ENCODE measurements at places on chromosomes 12 and 14. TPM values are rescaled to one million over a fixed set of nuclear protein-coding genes. Genes with fewer than 3 reads are reported as not detected.

The EP400 gene
- total RNA-seq: 12.6 TPM

DNA sequence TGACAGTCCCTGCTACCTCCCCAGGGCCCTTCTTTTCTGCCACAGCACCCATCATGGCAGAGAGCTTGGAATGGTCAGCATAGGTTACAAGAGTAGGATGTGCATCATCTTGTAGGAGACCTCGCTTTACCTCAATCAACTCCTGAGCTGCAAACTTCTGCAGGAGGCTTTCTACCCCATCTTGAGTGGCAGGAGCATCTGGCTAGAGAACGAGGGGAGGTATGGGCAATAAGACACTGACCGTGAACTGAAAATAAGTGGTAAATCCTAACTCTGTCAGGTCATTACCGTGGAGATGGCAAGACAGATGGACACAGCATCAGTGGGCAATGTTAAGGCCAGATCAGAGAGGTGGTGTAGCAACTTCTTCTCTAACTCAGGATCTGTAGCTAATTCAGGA, 7.8 kb downstream of the METTL3 start:
- no peak for ATAC-seq

The PPFIA2 gene
- 25.2 TPM for total RNA-seq

DNA sequence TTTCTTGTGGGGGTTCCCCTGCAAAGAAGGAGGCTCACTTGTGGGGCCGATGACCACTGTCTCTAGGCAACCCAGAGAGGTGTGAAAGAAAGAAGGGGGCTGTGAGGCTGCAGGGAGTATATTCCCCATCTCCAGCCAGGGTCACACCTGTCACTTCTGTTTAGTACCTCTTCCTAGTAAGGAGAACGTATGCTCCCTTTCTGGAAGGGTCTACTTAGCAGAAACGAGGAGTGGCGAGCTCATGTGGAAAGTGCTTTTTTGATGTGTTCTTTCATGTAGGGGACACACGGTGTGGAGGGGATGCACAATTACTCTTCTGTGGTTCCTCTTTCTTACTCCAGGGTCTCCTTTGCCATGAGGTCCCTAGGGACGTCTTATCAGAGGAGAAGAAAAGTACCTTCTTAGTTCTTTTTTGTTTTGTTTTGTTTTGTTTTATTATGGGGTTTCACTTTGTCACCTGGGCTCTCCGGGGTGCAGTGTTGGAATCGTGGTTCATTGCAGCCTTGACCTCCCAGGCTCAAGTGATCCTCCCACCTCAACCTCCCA, 58.3 kb downstream of the PRKCH start:
- ATAC-seq: no peak

The DHRS2 gene
- total RNA-seq: not detected

The RASSF9 gene
- total RNA-seq: 1.6 TPM

The TTC6 gene
- 1.1 TPM for total RNA-seq

The GLIPR1L1 gene
- total RNA-seq: not detected

- ATAC-seq: no peak
Observed at GRCh38 chr12:20206410-20206809, 161.9 kb upstream of the PDE3A start.

DNA sequence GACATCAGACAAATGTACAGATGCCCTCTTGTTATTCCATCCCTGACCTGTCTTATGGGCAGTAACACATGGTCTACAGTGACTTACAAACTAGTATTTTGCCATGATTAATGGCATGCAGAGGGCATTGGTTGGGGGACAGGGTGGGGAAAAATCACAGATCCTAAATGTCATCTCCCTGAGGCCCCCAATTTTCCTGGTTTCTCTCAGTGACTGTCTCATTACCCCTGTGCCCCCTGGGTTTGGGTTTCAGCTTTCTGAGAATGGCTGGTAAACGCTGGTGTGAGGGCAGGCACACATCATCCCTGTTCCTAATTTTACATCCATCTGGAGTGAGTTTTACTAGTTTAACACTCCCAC, 10.1 kb downstream of the KRT76 start:
- ATAC-seq: no peak

The CACNA1C gene
- total RNA-seq: 35.5 TPM

DNA sequence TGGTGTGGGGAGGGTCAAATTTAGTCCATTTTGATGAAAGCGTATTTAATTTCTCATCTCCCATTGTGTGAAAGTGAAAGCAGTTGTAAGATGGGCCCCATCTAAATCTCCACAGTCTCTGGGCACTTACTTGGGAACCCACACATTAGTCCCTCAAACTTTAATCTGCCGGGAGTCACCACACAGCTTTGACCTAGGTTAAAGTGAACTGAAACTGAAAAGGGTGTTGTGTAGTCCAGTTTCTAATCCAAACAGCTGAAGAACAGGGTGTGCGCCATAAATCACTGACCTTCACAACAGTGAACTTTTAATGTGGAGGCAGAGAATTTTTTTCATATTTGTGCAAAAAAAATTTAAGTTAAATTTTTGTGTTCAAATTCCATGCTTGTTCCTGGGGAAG, 48.4 kb upstream of the PTPRO start:
- ATAC-seq: no peak

GRCh38 chr12:32145096-32145495, 38.4 kb downstream of the BICD1 start:
- ATAC-seq: no peak

GRCh38 chr14:100732766-100733100, 6.0 kb downstream of the DLK1 start:
- no peak for ATAC-seq

DNA sequence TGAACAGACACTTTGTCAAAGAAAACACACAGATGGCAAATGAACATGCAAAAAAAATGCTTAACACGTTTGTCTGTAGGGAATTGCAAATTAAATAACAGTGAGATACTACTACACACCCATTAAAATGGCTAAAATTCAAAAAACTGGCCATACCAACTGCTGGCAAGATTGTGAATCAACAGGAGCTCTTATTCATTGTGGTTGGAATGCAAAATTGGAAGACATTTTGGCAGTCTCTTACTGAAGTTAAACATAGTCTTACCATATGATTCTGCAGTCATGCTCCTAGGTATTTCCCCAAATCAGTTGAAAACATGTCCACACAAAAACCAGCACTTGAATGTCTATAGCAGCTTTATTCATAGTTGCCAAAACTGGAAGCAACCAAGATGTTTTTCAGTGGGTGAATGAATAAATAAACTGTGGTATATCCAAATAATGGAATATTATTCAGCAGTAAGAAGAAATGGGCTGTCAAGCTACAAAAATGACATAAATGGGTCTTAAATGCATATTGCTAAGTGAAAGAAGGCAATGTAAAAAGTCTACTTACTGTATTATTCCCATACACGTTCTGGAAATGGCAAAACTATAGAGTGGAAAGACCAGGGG, 91.4 kb downstream of the PLEKHA5 start:
- no peak for ATAC-seq

DNA sequence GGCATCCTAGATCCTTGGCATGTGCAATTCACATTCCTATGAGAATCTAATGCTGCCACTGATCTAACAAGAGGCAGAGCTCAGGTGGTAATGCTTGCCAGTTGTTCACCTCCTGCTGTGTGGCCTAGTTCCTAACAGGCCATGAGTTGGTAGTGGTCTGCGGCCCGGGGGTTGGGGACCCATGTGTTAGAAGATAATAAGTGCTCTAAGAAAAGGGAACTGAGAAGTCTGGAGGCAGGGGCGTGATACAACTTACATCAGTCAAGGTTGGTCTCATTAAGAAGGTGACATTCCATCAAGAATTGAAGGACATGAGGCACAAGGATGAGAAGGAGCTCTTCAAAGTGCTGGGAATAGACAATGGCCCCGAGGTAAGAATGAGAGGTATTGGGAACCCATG, 49.3 kb downstream of the OVCH1 start:
- no peak for ATAC-seq

The EXOC3L4 gene
- total RNA-seq: 0.45 TPM

GRCh38 chr12:24356240-24356804, 406.9 kb upstream of the SOX5 start:
- ATAC-seq: no peak

- no peak for ATAC-seq
Observed at GRCh38 chr12:69720750-69721149, 17.9 kb upstream of the RAB3IP start.

DNA sequence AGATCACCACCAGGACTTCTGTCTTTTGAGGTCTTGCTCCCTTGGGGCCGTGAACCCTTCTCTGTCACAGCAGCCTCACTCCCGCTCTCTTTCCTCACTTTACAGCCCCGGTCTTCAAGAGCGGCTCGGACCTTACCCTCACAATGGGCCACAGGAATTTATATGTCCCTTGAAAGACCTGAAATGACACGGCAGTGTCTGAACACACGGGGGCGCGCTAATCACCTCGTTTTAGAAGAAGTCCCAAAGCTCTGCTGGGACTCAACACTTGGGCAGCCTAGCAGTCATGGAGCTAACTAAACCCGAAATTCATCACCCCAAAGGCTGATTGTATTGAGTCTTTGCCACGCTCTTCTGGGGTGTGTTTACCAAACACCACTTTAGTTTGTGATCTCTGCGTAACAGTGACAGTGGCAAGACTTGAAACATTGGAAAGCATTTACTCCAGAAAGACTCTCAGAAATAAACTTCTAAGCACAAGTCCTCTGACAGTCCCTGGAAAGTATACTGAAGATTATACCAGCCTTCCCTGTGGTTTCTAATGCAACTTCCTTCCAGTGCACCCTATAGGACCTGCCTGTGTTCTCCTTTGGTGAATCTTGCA, 29.0 kb downstream of the SERPINA11 start:
- peak; percentile 13 for ATAC-seq

GRCh38 chr12:70154087-70154638, 89.1 kb upstream of the CNOT2 start:
- no peak for ATAC-seq

The SAMD15 gene
- total RNA-seq: not detected

The FAM90A1 gene
- not detected for total RNA-seq

GRCh38 chr12:48979602-48980388, 1.7 kb downstream of the WNT1 start:
- no peak for ATAC-seq

All from gastroesophageal sphincter (tissue), 4 donors.